ENCODE measurements at places on chromosomes 3 and 15. TPM values are rescaled to one million over a fixed set of nuclear protein-coding genes. Genes with fewer than 3 reads are reported as not detected.

GRCh38 chr3:151296226-151296625 is 17.9 kb upstream of the P2RY14 start:
- H3K4me1 ChIP-seq: no peaks in the 10 kb centered on the region
- H3K36me3 ChIP-seq: no peaks in the 10 kb centered on the region
- H3K27ac ChIP-seq: no peak overlapping the region
- H3K27me3 ChIP-seq: peaks cover 3% of the 10 kb centered on the region
- no peak for DNase-seq

DNA sequence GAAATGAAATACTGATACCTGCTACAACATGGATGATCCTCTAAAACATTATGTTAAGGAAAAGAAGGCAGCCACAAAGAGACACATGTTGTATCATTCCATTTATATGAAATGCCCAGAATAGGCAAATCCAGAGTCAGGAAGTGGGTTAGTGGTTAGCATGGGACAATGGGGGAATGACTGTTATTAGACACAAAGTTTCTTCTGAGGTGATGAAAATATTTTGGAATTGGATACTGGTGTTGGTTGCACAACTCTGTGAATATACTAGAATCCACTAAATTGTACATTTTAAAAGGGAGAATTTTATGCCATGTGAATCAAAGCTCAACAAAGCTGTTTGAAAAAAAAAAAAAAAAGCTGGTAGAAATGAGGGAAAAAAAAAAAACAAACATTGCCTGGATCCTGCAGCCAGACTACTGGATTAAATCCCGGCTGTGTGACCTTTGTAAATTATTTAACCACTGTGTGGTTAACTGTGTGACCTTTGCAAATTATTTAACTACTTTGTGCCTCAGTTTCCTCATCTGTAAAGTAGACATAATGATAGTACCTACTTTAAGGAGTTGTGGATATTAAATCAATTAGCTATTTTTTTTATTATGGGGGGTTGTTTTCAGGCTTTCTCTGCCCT is 75.6 kb upstream of the PRICKLE2 start:
- H3K36me3 ChIP-seq: no peaks in the 10 kb centered on the region
- no peak for DNase-seq
- H3K27ac ChIP-seq: no peak overlapping the region
- H3K4me3 ChIP-seq: no peak overlapping the region
- H3K27me3 ChIP-seq: peaks cover 3% of the 10 kb centered on the region

GRCh38 chr15:74841891-74842373 is 1.0 kb downstream of the ULK3 start:
- peaks cover 10% of the 10 kb centered on the region for H3K36me3 ChIP-seq
- H3K4me1 ChIP-seq: peaks cover 11% of the 10 kb centered on the region
- H3K27me3 ChIP-seq: no peaks in the 10 kb centered on the region
- no peak for DNase-seq

The SNAPC5 gene
- total RNA-seq: 13.6 TPM

All from endothelial cell of umbilical vein (primary cell).